Stimulated activated naive B cell treated with anti-CD40 and anti-IgM and Interleukin-4, amounts not matched to agents 10 μg/mL and 1 μg/mL and 100 μg/mL, for 72 hours (primary cell): ENCODE measurements at places on chromosomes 1 and 21.

DNA sequence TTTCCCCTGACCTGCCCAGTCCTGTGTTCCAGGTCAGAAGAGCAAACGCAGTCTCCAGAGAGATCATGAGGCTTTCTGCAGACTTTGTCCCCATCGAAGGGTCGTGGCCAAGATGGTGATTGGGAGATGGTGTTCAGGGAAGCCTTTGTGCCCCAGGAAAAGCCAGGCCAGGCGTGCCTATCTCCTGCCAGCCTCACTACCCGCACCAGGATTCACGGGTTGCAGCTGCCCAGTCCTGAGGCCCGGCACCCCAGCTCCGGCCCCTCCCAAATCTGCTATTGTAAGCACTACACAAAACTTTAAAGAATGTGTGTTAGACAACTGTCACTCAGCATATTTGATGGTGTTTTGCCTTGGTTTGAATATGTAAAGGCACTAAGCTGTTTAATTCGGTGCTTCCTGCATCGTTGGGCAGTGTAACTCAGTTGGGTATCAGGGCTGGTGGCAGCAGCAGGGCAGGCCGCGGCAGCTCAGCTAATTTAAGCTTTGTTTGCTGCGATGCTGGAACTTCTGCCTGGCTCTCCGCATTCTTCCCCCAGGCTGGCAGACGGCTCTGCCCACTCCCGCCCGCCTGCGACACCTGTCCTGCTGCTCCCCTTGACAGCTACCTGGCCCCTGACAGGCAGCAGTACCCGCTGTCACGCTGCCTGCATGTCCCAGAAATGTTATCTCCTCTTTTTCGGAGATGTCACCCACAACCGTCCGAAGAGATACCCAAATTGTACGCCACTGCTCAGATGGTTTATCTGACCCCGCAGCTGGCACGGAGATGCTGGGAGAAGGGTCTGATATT is 209.0 kb upstream of the VAMP3 start:
- no peak for DNase-seq
- H3K4me1 ChIP-seq: no peaks in the 10 kb centered on the region
- H3K27ac ChIP-seq: no peak overlapping the region
- H3K27me3 ChIP-seq: peaks cover 23% of the 10 kb centered on the region

- no peak overlapping the region for H3K27ac ChIP-seq
- peaks cover 64% of the 10 kb centered on the region for H3K4me1 ChIP-seq
- peaks cover 4% of the 10 kb centered on the region for H3K27me3 ChIP-seq
- no peak for DNase-seq
These were observed 41.9 kb downstream of the C21orf91 start for GRCh38 chr21:17777072-17777765.

- no peaks in the 10 kb centered on the region for H3K4me1 ChIP-seq
- no peak for DNase-seq
- no peaks in the 10 kb centered on the region for H3K27me3 ChIP-seq
- H3K36me3 ChIP-seq: no peaks in the 10 kb centered on the region
These were observed 165.4 kb upstream of the ADAMTS5 start for GRCh38 chr21:27132266-27132665.

- no peak overlapping the region for H3K4me3 ChIP-seq
- peaks cover 19% of the 10 kb centered on the region for H3K36me3 ChIP-seq
- no peak for DNase-seq
- H3K27me3 ChIP-seq: no peaks in the 10 kb centered on the region
- no peak overlapping the region for H3K27ac ChIP-seq
These were observed 29.0 kb downstream of the ACP6 start for GRCh38 chr1:147641291-147641690.

- no peaks in the 10 kb centered on the region for H3K36me3 ChIP-seq
- H3K4me3 ChIP-seq: no peak overlapping the region
- no peaks in the 10 kb centered on the region for H3K4me1 ChIP-seq
- DNase-seq: no peak
These were observed 101.4 kb upstream of the PDE4B start for GRCh38 chr1:65691152-65691900.

- peaks cover 22% of the 10 kb centered on the region for H3K4me1 ChIP-seq
- H3K36me3 ChIP-seq: peaks cover 9% of the 10 kb centered on the region
- no peak for DNase-seq
- peak within 1 kb of the TSS; percentile 97 for H3K27ac ChIP-seq
- H3K27me3 ChIP-seq: no peaks in the 10 kb centered on the region
These were observed at the start of gene FAAP20 for GRCh38 chr1:2194319-2194897. Gene FAAP20, minus strand, starts transcription at chr1:2194772. Its CDS starts 23 bp downstream, at chr1:2194749.

GRCh38 chr21:33264561-33264960 is 1.6 kb upstream of the IL10RB start:
- H3K36me3 ChIP-seq: peaks cover 48% of the 10 kb centered on the region
- no peaks in the 10 kb centered on the region for H3K27me3 ChIP-seq
- peak overlapping the region; percentile 51 for H3K27ac ChIP-seq
- H3K4me3 ChIP-seq: no peak overlapping the region
- DNase-seq: no peak

DNA sequence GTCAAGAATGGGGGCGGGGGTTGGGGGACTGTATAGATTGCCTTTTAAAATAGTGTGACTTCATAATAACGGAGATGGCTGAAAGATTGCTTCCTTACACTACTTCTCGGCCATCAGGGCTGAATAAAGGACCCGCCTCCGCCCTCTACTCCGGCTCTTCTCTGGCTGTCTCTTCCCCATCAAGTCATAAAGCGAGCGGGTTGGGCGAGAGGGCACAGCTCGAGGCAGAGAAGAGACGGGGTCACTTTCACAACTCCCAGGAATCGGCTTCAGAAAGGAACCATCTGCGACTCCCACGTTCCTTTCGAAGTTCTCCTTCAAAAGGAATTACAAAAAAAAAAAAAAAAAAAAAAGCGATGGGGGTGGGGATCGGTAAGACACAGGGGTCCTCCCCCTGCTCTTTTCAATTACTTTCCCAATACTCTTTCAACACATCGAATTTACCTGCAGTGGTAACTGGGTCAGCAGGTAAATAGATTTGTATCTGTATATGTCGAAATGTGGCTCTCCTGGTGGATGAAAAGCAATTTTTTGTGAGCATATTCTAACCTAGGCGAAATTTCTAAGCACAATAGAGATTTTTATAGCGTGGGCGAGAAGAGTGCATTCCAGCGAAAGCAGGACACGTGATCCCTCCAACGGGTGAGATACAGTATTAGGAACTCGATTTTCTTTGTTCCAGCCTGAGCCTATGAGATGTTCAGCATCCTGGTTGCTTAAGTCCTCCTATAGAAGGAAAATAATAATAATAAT is 2.0 kb downstream of the LRRC7 start:
- no peak for DNase-seq
- H3K4me3 ChIP-seq: no peak overlapping the region
- peaks cover 38% of the 10 kb centered on the region for H3K27me3 ChIP-seq
- H3K36me3 ChIP-seq: peaks cover 1% of the 10 kb centered on the region
- H3K4me1 ChIP-seq: peaks cover 7% of the 10 kb centered on the region
- H3K27ac ChIP-seq: no peak overlapping the region
